Kidney glomerular epithelial cell (primary cell): ENCODE measurements at places on chromosomes 1 and 21.

- DNase-seq, result no peak
These were observed 46.5 kb upstream of the ACTRT2 start for GRCh38 chr1:2974701-2975301.

DNA sequence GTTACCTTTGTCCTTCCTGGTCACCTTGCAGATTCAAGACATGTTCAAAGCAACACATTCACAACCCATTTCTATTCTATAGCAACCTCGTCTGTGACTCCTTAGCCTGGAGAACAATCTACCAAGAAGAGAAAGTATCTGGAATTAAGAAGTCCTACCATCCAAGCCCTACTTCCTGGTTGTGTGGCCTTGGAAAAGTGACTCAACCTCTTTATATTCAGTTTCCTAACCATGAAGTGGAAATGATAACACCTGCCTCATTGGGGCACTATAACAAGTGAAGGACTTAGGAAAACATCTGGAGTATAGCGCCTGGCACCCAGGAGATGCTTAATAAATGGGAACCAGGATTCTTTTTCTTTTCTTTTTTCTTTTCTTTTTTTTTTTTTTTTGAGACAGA lies 36.5 kb upstream of the SRRM1 start:
- DNase-seq, result no peak

GRCh38 chr1:116494353-116494692 lies 76.5 kb downstream of the CD58 start:
- no peak for DNase-seq

- DNase-seq, result no peak
These were observed 2.0 kb downstream of the EDEM3 start for GRCh38 chr1:184752656-184753055.

DNA sequence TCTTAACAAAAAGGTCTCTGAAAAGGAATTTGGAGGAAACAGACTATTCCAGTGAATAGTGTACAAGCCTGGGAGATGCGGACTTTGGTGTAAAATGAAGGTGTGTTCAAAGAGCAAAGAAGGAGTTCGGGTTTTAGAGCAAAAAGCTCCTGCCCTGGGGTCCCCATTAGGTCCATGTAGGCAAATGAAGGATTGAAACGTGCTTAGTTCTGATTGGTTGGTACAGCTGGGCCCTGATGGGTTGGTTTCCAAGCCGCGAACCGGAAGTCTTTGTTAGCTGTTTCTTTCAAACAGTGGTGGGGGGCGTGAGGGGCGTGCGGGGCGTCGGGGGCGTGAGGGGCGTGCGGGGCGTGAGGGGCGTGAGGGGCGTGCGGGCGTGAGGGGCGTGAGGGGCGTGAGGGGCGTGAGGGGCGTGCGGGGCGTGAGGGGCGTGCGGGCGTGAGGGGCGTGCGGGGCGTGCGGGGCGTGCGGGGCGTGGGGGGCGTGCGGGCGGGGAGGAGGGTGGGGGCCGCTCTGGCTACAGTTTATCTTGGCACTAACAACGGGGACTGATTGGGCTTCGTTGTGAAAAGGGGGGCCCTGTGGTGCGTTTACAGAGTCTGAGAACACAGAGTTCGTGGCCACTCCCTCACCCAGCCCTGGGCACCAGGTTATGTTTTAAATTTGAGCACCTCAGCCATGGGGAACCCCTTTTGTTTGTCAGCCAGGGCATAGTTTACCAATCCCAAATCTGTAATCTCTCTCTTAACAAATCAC lies 29.4 kb downstream of the LRRC3 start:
- DNase-seq, result no peak

DNA sequence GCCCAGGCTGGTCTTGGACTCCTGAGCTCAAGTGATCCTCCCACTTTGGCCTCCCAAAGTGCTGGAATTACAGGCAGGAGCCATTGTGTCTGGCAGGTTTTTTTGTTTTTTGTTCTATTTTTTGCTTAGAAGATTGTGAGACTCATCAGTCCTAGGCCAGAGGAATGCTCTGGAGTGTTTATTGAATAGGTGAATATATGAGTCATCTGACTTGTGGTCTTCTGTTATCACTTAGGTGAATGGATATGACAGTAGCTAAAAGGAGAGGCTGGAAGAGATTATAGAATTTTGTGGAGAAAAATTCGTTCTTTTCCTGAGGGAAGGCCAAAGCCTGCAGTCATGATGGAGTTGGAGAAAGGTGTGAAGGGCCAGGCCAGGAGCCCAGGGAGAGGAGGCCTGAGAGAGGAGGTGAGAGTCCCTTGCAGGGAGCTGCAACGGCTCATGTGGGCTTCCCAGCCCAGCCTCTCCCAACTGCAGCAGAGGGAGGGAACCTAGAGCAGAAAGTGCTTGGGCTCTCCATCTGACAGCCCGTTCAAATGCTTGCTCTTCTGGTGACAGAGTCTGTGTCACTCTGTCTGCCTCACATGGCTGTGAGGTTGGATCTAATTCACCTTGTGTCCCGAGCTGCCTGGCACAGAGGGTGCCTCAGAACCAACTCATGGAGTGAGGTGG lies 31.6 kb upstream of the ACOT11 start:
- DNase-seq, result peak; percentile 38

DNA sequence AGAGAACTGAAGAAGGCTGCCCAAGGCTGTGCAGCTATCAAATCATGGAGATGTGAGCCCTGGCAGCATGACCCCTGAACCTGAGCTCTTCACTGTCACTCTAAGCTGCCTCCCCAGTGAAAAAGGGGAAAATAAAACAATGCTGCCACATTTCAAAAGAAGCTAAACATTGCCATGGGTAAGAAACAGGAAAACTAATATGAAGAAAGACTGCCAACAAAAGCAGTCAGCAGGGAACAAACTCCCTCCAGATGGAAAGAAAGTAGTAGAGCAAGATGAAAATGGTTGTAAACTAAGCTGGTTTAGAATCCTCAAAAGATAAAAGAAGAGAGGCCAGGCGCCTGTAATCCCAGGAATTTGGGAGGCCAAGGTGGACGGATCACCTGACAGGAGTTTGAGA lies 36.2 kb upstream of the CSF1 start:
- no peak for DNase-seq

- no peak for DNase-seq
These were observed 6.9 kb upstream of the KNCN start for GRCh38 chr1:46558141-46558963.

DNA sequence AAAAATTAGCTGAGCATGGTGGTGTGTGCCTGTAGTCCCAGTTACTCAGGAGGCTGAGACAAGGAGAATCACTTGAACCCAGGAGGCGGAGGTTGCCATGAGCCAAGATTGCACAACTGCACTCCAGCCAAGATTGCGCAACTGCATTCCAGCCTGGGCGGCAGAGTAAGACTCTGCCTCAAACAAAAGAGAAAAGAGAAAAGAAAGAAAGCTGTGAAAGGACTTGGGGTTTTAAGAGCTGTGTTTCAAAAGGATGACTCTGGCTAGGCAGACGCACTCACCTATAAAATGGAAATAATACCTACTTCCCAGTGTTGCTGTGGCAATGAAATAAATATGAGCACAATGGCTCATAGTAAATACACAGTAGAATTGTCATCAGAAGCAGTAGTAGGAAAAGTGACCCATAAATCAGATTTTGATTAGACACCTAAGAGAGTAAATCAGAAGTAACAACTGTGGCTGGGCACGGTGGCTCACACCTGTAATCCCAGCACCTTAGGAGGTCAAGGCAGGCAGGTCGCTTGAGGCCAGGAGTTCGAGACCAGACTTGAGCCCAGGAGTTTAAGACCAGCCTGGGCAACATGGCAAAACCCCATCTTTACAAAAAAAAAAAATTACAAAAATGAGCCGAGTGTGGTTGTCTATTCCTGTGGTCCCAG lies 45.9 kb upstream of the PUM1 start:
- DNase-seq, result peak; percentile 32

DNA sequence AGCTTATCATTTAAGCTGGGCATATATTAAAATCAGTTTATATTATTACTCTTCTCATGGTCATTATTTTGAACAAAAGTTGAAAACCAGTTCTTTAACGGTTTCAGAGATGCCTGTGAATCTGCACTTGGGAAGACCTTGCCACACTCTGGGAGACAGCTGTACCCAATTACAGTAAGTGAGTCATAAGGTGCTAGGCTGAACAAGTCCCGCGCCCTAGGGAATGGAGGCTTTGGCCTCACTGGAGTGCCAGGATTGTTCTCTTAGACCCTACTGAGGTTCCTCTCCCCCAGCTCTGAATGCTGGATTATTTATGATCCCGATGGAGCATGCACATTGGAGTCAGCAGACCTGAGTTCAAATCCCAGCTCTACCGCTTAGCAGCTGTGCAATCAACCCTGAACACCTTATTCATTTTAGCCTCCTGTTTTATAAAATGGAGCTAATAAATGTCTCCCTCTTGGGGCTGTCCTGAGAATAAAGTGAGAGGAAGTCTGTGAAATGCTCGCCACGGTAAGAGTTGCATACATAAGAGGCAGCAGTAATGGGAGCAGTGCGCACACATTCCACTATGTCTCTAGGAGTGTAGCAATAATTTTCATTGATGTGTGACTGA lies 266.2 kb downstream of the FOXD2 start:
- DNase-seq, result peak; percentile 20

GRCh38 chr1:28663871-28664470 lies 4.6 kb upstream of the GMEB1 start:
- no peak for DNase-seq

DNA sequence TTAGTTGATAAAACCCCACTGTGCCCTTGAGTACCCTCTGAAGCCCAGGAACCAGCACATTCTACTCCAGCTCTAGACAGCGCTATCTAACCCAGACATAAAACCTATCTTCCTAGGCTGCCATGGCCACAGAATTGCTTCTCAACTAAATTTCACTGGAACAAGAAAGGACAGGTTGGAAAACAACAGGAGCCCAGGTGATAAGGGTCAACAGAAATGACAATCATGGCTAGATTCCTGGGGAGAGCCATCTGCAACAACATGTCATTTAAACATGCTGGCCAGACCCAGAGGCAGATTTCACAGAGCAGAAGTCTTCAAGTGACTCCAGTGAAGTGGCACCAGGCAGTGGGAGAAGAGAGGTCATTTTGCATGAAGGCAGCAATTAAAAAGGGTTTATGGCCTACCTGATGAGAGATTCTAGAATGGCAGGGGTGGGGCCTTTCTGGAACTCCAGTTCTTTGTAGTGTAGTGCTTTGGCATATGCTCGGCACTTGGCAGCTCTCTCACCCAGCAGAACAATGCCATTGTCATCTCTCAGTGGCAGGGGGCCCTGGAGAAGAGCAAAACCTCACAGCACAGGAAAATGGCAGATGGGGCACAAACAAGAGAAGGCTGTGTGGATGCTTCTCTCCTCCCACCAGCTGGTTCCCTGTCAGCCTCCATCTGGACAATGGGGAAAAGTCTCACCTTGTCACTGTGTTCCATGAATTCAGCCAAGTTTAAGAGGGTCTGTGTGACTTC lies 9.9 kb downstream of the ANGPTL7 start:
- no peak for DNase-seq

DNA sequence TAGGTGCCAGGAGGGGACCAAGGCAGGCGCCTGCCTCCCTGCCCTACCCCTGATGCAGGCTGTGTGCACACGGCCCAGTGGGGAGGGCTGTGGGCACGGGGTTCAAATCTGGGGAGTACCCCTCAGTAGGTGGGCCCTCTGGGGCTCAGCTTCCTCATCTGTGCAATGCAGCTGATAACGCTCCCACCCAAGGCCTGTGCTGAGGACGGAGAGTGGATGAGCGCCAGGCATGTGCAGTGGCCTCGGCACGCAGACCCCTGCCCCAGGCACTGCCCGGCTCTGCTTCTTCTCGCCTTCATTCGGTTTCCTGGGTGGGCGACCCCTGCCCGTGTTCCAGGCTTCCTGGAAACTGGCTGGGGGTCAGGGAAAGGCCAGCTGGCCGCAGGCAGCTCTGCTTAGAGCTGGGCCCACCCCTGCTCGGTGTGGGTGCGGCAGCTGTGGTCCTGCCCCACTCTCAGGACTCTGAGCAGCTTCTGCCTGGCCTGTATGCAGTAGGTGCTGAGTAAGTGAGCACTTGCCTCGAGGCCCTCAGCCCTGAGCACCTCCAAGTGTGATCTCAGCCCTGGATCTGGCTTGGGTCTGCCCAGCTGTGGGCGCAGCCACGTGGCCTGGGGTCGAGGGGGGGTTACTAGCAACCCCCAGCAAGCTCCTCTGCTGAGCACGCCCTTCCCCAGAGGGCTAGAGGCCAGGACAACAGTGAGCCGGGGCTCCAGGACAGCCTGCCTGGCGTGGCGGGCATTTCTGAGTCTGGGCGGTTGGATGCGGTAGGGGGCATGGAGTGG lies 11.9 kb upstream of the TNFRSF14 start:
- DNase-seq, result no peak

GRCh38 chr1:209674957-209675564 lies at the start of gene G0S2:
Gene G0S2, plus strand, starts transcription at chr1:209675412. Its CDS starts 273 bp downstream, at chr1:209675685.
- DNase-seq, result no peak

DNA sequence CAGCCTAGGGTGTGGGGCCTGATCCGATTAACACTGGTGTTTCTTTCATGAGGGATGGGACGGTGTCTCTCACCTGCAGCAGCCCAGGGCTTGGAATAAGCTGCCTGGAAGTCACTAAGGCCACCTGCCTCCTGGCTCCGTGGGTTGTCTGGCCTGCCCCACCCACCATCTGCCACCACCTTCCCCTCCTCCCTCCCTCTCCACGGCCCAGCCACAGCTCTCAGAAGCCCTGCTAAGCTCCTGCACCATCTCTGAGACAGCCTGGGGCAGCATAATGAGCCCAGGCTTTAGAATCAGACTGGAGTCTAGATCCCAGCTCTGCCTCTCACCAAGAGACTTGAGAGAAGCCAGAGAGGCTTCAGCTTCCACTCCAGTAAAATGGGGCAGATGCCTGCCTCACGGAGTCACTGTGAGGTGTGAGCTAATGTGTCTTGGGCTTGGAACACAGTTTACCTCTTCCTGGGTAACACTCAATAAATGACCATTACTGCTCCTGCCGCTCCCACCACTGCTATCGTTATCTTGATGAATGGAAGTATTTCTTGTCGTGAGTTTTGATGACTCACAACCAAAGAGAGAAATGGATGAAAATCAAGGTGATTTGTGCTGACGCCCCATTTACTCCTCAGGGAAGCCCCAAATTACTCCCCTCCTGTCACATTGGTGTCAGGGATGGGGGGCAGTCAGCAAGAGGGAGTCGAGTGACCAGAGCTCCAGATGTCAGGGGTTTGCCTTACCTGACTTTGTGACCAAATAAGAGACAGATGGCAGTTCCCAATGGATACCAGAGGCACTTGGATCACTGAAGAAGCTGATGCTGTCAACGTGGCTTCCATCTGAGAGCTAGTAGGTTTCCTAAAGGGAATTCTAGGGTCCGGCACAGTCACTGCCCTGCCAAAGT lies 23.5 kb upstream of the C1QA start:
- no peak for DNase-seq

- peak; percentile 41 for DNase-seq
These were observed 14.8 kb upstream of the NCMAP start for GRCh38 chr1:24540906-24541710.

DNA sequence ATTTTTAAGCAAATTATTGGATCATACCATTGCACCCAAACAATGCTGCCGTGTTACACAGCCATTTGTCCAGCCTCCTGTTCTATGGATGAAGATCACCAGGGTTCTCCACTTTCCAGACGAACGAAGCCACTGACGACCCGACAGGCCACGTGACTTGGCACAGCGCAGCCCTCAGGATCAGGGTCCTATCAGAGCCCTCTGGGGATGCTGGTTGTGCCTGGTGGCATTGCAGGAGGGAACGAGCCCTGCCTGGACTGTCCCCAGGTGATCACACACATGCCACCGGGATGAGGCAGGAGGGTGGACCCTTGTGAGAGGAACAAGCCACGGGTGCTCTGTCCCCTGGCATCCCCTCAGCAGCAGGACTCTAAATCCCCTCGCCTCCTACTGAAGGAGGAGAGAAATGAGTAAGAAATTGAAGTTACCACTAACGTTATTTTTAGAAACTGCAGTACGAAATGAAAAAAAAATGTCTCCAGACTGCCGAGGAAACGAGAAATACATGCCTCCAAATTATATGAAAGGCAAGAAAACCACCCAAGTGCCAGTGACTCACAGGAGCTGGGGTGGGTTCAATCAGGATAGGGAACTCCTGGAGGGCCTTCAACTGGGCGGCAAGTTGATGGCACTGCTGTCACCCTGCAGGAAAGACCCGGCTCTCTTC lies 58.7 kb upstream of the PDE9A start:
- DNase-seq, result no peak
